Central memory CD4-positive, alpha-beta T cell (primary cell): ENCODE measurements at places on chromosomes 12 and 14.

DNA sequence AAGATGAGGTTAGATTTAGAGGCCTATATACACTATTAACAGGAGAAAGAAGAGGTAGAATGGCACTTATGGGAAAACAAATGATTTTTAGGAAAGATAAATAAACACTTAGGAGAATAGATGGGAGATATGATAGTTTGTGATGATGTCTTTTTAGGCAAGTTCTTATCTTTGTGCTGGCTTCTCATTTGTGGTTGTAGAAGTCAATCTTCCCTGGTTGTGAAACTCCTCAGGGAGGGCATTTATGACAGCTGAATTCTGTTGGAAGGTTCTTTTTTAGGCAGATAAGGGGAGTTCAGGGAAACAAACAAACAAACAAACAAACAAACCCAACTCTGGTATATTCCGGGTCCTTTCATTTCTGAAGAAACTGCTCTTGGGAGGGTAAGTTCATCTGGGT is 311.8 kb downstream of the AEBP2 start:
- DNase-seq: no peak

DNA sequence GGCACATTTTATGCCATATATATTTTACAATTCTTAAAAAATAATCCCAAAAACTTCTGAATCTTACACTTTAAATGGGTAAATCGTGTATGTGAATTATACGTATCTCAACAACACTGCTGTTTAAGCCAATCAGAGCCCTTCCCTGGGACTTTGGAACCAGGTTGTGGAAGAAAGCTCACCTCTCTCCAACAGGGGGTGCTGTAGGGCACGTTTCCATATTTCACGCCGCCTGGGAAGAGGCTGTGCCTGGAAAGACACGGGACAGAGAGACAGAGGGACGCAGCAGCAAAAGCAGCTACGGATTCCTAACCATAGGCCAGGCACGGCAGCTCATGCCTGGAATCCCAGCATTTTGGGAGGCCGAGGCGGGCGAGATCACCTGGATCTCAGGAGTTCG is 29.4 kb upstream of the FBRSL1 start:
- no peak for DNase-seq

GRCh38 chr12:123118497-123118896 is 32.4 kb downstream of the PITPNM2 start:
- no peak for DNase-seq

- DNase-seq: no peak
Observed at GRCh38 chr14:84107835-84108343, 1422.1 kb upstream of the FLRT2 start.

GRCh38 chr12:92921877-92922276 is 7.2 kb downstream of the EEA1 start:
- DNase-seq: no peak

DNA sequence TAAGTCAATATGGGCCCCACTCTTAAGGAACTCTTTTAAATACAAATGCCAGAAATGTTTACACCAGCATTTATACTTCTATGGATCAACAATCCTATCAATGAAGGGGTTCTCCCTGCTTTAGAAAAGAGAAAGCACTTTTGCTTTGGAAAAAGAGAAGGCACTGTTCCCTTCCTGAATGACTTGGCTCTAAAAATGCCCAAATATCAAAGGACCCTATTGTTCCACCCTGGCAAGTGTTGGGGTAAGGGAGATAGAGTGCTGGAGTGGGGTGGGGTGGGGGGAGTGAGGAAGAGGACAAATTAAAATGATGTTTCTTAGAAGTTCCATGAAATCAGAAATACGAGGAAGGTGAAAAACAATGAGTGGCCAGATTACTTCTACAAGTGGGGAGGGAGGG is 131.6 kb upstream of the GRIN2B start:
- no peak for DNase-seq

DNA sequence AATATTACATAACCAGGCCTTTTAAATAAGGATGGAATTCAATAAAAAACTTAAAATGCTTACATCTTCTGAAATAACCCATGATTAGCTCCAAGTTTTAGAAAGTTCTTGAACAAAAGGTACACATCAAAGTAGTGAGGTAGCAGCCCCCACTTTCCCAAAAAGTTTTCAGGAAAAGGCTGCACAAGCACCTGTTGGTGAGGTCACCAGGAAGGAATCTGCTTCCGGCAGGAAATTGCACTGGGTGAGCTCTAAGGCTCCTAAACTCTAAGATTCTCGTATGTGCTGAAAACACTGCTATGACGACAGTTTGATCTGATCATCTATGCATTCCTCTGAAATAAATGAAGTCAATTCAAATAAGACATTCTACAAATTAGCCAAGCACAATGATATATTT is 34.3 kb upstream of the TTC7B start:
- no peak for DNase-seq

DNA sequence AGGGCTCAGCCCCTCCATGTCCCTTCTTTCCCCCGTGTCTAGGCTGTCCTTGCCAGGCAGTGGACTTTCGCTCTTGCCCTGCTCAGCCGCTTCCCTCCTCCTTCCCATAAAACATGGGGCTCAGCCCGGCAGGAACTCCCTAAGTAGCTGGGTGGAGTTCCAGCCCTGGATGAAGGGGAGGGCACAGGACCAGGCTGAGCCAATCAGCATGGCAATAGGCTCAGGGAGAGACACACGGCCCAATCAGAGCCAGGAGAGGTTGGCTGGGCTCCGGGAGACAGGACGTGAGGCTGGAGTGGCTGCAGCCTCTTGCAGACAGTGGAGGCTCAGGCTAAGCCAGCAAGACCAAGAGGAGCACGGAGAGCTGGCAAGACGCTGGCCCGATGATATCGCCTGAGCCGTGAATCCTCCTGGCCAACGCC is 54.3 kb downstream of the GALNT9 start:
- no peak for DNase-seq

DNA sequence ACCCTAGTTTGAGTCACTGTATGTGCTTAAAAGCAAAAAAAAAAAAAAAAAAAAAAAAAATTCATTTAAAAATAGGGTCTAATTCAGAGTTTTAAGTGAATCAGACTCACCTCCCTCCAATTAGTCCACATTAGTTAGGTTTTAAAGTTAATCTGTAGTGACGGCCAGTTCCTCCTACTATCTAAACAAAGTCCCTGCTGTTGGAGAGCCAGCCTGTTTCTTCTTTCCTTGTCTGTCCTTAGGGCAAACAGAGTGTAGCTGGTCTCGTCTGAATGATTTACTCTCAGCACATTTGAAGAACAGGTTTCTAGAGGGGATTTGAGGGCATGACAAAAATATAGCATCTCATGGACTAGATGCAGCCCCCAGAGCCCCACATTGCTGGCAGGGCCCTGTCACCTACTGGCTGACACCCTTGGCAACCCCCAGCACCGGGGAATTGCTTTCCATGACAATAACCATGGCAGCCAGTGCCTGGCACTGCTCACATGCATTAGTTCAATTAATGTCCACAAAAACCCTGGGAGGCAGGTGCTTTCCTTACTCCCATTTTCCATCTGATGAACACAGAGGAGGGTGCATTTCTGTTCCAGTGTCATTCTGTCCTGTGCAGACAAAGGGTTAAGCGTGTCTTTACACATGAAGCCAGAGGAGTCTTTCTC is 138.3 kb downstream of the PLXNC1 start:
- no peak for DNase-seq

DNA sequence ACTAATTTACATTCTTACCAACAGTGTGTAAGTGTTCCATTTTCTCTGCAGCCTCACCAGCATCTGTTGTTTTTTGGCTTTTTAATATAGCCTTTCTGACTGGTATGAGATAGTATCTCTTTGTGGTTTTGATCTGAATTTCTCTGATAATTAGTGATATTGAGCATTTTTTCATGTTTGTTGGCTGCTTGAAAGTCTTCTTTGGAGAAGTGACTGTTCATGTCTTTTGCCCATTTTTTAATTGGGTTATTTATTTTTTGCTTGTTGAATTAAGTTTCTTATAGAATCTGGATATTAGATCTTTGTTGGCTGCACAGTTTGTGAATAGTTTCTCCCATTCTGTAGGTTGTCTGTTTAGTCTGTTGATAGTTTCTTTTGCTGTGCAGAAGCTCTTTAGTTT is 48.0 kb upstream of the OR6J1 start:
- DNase-seq: no peak

- no peak for DNase-seq
Observed at GRCh38 chr14:32478050-32478449, 149.0 kb downstream of the AKAP6 start.

DNA sequence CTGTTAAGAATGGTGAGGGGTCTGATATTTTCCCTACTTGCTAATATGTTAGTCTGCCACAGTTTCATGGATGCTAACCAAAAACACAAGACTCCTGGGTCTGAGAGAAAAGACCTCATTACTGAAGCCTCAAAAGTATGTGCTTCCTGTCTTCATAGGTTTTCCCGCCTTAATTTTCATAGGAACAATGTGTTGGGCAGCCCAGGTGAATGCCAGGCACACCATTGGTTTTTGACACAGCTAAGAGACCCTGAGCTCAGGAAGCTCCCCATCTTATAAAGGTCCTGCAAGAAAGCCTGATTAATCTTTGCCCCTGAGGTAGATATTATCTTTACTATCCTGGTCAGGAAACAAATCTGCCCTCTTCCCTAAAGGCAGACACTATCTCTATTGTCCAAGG is 464.1 kb downstream of the MDGA2 start:
- no peak for DNase-seq

GRCh38 chr12:103589517-103589916 is 2.4 kb downstream of the STAB2 start:
- DNase-seq: no peak

DNA sequence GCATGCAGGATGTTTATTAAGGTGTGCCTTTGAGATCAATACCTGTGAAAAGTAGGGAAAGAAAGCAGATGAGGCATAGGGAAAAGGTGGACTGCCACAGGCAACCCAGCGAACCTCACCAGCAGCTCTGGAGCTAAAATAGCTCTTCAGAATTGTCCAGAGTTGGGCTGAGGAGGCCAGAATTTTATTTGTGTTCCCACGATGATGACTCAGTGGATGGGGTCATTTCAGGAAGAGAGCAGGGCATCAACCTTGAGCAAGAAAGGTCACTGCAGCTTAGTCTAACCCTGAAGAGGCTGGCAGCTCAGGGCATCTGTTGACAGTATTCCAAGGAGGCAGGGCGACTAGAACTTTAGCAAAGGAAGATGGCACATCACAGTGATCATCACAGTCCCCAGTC is 696.1 kb downstream of the DIO2 start:
- DNase-seq: no peak

DNA sequence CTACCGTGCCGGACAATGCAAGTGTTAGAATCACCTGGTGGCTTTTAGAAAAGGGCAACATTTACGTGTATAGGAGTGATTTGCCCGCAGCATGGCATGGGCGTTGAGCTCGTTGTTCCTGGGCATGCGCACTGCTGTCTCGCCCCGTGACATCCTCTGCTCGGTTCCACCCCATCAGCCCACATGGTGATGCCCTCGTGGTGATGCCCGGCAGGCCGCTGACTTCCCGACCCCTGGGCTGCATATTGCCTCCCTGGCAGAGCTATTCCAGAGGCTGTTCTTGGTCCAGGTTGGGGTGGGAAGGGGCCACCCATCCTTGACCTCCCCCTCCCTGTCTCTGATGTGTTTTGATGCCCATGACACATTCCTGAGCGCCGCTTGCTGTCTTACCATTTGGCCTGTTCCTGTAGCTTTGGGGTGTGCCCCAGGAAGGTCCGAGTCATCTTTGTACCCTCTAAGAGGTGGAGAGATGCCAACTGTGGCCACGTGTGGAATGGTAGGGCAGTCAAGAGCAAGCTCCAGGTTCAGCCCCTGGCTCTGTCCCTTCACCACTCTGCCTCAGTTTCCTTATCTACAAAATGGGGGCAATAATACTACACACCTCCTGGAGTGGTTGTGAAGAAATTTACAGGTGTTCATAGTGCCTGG is 4.8 kb downstream of the HIP1R start:
- DNase-seq: no peak

DNA sequence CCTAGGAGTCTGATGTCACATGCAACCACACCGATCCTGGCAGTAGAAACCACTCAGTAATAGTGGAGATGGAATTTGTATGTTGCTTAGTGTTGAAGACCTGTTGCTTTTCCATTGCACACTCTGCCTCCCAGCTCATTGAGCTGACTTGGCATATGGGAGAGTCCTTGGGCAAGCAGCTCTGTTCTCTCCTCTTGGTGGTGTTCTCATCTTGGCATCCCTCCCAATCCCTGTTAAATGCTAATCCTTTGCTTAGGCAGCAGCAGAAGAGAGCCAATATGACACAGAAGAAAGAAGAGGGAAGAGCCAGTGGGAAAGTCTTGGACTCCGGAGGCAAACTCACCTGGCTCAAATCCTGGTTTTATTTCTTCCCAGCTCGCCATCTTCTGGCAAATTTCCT is 178.0 kb upstream of the CAND1 start:
- DNase-seq: no peak

DNA sequence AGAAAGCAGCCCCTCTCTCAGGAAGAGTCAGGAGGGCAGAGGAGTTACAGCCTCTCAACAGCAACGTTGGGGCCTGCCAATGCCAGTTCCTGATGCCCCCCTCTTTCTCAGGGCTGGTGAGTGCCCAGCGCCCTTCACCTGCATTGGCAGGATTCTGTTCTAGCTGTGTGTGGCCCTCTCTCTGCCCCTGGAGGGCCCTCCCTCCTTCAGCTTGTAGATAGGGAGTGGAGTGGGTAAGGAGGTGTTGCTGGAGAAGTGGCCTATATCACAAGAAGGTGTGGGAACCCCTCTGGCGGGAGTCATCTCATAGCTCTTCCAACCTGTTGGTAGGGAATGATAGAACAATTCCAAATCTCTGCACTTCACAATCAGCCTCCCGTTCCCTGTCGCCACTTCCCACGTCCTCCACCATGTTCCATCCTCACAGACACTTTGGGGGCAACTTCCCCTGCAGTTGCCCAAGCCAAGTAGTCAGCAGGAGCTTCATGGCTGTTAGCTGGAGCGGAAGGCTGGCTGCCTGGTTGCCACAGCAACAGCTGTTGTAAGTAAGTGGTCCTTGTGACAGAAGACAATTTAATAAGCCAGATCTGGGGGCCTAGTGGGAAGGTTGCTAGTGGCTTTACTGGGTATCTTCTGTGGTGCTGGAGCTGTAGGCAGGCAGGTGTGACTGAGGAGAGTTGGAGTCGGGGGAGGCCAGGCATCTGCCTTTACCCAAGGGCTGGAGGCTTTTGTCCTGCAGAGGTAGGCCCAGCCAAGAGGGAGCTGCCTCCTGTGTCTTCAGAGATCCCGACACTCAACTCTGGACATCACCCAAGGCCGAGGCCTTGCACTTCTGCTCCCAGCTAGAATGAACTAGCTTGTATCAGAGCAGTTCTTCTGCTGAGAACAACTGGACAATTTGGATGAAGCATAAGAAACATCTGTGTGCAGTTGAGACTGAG is 38.4 kb downstream of the GALNT16 start:
- no peak for DNase-seq

GRCh38 chr14:60304509-60304908 is 55.5 kb downstream of the PPM1A start:
- no peak for DNase-seq
